Stimulated activated CD4-positive, alpha-beta T cell treated with anti-CD3 and anti-CD28 coated beads, Interleukin-1b, Interleukin-23, amount 100 ng/mL, for 1 hour (primary cell): ENCODE measurements at places on chromosomes 2 and 18.

DNA sequence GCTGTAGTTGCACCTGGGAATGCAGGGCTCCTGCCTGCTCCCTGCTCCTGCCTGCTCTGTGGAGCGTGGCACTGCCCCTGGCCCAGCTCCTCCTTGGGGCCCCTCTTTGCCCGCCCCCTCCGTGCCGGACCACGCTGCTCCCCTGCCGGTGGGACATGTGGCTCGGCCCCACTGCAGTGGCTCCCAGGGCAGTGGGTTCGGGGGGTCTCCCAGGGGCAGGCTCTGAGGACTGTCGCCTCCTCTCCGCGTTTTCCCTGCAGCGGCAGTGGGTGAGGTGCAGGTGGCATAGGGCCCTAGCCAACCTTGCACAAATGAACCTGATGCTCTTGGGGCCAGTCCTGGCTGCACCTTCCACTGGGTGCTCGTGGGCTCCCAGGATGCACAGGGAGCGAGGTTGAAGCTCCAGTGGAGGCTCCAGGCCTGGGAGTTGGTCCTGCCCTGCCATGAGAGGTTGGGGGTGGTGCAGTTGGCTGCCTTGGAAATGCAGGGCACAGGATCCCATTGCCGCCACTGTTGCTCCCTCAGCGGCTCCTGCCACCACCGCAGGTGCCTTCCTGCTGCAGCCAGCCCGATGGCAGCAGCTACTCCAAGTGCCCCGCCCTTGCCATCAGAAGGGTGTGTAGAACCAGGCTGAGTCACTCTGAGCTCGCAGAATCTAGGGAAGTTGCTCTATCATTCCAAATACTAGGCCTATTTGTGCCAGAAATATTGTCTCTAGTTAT, 313.1 kb upstream of the SYT4 start:
- no peak for DNase-seq

- no peak for DNase-seq
These were observed 54.6 kb downstream of the ZFP36L2 start for GRCh38 chr2:43171789-43172188.

DNA sequence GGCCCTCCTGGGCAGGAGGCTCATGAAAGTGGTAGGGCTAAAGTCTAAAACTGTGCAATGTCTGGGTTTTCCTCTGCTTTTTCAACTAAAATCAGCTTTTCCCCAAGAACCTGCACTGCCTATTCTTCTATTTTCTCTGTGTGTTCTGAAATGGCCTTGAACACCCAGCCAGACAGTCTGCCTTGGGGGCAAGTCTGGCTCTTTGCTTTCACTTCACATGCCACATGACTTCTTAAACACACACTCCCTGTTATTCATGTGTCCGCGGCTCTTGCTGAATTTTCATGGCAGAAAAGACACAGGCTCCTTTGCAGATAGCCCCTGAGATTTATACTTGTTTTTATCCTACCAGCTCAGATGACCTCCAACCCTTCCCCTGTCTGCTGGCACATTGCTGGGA, 10.6 kb upstream of the RPIA start:
- no peak for DNase-seq

DNA sequence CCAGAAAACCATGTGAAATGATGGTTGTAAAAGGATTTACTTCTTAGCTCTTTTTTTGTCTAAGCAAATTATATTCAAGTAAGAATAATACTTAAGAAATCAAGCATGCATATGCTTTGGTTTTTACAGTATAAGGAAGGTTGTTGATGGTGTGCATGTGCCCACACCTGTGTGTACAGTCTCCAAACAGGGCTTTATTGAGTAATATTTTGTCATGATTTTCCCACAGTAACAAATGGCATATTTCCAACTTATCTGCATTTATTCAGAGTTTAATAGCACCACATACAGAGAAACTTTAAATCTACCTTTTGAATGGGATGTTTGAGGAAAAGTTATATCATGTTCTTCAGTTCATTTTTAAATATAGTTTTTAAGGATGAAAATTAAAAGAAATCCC, 76.5 kb upstream of the DSG1 start:
- no peak for DNase-seq

DNA sequence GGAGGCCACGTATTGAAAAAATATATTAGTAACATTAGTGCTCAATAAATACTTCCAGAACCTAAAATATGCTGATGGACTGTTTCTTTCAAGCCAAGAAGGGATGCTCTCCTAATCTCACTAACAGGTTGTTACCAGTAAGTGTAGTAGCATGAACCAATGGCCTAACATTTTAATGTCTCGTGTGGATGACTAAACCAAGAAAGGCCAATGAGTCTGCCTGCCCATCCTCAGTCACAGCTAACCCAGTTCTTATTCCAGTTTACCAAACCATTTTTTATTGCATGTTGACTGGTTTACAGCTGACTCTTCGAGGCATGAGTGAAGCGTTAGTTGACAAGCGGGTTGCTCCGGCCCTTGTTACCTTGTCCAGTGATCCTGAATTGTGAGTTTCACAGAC, 45.1 kb upstream of the TNFRSF11A start:
- no peak for DNase-seq

GRCh38 chr2:58574873-58575272, 333.7 kb upstream of the FANCL start:
- no peak for DNase-seq

- no peak for DNase-seq
These were observed 174.7 kb downstream of the WDR7 start for GRCh38 chr18:56825878-56826277.

DNA sequence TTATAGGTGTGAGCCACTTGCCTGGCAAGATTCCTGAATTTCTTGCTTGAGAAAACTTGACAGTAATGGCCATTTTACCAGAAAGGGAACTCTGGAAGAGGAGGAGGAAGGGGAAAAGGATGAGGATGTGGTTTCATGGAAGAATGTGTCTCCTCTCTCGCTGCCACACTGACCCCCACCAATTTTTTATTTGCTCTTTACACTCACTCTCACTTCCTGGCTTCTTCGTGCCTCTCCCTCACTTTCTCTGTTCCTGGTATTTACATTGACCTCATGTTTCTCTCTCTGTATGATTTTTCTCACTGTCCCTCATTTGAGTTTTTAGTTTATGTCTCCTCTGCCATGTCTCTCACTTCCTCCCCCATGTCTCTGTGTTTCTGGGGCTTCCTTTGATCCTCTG, 134.5 kb upstream of the CAB39 start:
- no peak for DNase-seq

DNA sequence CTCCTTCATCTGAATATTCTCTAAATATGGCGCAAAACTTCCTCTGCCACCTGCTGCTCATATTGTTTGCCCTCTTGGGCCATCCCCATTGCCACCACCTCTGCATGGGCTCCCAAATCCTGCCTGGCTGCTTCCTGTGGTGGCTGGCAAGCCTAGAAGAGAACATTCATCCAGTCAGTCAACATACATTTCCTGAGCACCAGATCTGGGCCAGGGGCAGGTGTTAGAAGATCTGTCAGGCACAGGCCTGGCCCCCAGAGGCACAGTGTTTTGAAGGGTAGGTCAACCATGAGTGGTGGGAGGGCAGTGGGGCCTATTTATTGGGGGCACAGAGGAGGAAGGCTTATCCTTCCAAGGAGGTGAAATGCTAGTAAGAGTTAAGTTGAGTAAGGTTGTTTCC, 73.2 kb downstream of the TMEM247 start:
- DNase-seq, result no peak

- DNase-seq, result no peak
These were observed 267.0 kb downstream of the PTH2R start for GRCh38 chr2:208673631-208674030.

DNA sequence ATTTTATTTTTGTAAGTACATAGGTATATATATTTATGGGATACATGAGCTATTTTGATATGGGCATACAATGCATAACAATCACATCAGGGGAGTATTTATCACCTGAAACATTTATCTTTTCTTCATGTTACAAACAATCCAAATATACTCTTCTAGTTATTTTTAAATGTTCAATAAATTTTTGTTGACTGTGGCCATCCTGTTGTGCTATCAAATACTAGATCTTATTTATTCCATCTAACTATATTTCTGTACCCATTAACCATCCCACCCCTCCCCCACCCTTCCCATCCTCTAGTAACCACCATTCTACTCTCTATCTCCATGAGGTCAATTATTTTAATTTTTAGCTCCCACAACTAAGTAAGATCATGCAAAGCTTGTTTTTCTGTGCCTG, 157.0 kb downstream of the CD226 start:
- no peak for DNase-seq

GRCh38 chr2:128635361-128635900, 316.8 kb upstream of the HS6ST1 start:
- no peak for DNase-seq

DNA sequence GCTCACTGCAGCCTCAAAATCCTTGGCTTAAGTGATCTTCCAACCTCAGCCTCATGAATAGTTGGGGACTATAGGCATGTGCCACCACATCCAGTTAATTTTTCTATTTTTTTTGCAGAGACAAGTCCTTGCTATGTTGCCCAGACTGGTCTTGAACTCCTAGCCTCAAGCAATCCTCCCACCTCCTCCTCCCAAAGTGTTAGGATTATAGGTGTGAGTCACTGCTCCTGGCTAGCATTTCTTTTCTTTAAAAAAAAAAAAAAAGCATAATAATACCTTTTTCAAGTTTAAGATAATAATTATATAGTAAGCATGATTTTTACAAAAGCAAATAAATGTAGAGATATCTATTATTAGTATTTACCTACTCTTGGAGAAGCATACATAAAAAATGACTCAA, 36.1 kb downstream of the PPP4R1 start:
- no peak for DNase-seq

DNA sequence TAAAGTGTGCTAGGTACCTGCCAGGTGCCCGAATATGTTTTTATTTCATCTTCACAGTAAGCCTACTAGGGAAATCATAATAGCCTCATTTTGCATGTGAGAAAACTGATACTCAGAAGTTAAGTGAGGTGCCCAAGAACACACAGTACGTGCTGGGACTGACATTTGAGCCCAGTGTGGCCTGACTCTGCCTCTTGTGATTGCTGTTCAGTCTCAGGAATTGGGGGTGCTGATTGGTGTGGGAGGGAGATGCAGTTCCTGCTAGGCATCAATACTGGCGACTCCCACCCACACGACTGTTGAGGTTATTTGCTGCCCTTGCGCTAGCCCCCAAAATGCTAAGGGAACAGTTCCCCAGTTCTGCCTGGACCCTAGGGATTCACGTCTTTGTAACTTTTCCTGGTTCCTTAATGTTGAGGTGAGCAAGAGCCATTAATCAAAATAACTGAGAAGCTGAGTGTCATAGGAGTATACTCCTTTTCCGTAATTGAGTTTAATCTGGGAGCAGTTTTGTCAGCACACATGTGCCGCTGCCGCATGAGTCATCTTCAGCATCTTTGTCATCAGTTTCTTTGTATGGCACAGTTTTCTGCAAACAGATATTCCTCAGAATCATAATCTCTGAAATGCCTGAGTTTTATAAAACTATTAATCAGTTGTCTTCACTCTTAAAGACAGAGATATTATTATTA, 120.7 kb downstream of the NCK2 start:
- DNase-seq, result no peak

DNA sequence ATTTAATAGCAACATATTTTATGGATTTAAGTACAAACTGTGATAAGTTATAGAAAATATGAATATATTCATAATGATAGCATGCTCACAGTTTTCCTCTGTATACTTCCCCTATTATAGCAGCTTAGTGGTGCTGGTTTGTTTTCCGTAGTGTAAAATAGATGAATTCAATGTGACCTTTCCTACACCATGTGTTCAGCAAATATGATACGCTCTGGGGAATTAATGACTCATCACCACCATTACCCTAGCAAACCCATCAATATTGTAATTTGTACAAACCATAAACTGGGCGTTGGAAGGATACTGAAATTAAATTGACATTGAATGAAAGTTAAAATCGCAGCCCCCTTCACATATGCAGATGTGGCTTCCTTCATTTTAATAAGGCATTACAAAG, 58.7 kb upstream of the CDH19 start:
- DNase-seq, result no peak

DNA sequence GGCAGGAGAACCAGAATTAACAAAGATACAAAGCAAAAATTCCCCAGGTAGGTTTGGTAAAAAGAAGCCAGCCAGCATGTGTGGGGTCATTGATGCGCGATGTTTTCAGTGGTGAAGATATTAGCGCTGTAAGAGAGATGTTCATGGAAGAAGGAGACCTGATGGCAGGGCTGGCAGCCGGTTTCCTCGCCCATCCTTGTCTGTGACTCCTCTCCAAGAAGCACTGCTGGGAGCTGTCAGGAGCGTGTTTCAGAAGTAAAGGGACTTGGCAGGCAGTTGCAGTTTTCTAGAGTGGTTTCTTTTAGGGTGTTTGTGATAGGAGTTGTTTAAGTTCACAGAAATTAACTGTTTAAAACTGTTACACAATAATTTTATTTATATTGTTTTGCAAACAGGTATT, 24.6 kb downstream of the TAF1B start:
- DNase-seq, result no peak

DNA sequence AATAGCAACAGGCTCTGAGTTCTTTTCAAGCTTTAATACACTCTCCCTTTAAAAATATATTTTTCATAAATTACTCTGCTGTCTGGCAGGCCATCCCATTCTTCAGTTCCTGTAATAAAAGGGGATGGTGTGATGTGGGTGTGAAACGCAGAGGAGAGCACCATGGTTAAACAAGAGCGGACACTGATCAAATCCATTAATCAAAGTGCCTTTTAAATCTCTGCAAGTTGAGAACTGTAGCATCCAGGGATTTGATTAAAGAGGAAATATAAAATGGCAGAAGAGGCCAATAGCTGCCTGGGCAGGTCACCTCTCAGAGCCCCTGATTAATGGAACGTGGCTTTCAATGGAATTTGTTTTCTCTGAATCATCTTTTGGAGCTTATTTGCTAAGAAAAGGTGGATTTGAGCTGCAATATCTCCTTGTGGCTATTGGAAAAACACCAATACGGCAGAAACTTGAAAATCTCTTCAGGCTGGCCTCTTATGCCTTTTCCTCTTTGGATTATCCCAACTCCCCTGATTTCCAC, 96.9 kb downstream of the ACTR3 start:
- no peak for DNase-seq

DNA sequence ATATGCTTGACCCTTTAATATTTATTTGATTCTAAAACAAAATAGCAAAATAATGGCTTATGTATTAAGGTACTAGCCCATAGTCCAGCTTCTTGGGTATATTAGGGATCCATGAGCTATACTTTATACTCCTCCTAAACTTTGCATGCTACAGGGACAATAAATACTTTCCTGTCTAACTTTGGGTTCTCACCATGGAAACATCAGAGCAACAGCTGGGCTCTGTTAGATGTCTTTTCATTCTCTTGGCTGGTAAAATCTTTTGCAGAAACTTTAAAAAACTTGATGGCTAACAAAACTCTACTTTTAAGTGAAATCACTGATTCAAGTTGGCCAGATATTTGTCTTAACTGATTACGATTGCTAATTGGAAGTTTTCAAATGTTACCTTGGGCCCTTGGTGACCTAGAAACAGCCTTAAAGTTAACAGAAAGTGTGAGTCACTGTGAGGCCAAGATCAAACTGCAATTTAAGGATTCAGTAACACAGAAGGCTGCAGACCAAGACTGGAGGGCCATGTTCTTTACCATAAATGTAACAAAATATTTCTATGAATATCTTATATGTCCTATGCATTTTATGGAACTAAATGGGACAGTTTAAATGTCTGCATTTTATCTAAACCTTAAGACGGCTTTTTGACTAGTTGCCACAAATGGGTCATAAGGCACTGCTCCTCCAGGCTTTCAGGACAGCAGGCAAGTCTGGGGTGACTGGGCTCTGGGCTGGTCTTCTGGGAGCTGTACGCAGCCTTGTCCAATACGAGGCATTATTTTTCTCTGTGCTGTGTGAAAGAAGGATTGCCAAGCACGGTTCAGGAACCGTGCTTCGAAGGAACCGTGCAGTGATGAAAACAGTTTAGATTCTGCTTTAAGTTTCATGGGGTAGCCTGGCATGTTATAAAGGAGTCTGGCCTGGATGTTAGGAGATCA, 188.5 kb downstream of the TPGS2 start:
- no peak for DNase-seq

- no peak for DNase-seq
These were observed 20.6 kb downstream of the CROCC2 start for GRCh38 chr2:240926516-240927389.
